Dorsolateral prefrontal cortex (tissue), 122 donors: ENCODE measurements at places on chromosomes 2 and 18.
A peak's percentile ranks its signal among the peaks of the same experiment; 100 is the strongest.

GRCh38 chr18:24231773-24232735 is 93.2 kb downstream of the CABYR start:
- DNase-seq = no peak

DNA sequence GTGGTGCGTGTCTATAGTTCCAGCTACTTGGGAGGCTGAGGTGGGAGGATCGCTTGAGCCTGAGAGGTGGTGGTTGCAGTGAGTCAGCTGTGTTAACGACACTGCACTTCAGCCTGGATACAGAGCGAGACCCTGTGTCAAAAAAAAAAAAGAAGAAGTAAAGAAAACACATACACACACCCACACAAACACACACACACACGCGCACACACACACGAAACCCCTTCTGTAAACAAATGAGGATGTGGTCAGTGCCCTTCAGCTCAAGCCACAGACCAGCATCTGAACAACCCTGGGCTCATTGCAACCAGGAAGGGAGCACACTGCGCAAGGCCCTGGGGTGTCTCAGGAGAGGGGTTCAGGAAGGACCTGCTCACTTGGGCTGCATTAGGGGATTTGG is 47.9 kb upstream of the KCNF1 start:
- no peak for DNase-seq

DNA sequence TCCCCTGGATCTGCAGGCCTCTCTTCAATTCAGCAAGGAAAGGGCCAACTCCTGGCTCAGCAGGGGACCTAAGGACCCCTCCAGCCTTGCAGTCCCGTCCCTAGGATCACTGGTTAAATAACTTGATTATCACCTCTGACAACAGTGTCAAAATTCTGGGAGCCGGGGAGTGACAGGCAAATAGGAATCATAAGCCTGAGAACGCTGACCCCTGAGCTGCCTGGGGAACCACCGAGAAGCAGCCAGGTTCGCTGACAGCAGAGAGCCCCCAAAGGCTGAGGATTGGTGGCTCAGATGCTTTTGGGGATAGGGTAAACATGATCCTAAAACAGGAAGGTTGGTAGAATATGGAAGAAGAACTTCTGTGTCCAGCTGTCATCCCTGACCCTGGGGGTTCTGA is 17.5 kb upstream of the TNS1 start:
- DNase-seq = no peak

DNA sequence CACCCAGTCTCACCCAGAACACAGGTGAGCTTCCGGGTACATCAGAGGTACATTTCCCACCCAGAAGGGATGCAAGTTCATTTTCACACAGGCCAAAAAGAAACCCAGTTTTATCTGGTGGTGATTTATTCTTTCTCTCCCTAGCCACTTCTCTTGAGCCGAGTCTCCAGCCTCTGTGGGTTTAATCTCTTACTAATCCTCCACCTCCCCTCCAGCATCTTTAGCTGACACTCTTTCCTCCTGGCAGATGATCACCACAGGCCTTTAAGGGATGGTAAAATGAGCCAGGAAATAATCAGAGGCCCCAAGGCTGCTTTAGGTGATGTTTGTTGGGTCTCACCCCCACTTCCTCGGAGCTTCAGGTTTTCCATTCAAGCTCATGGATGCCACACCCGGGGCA is 145.7 kb upstream of the DLX2 start:
- DNase-seq = no peak

GRCh38 chr2:54455131-54455562 is 980 bp upstream of the SPTBN1 start:
- DNase-seq = no peak

- no peak for DNase-seq
Measured at GRCh38 chr18:48569915-48570264, 31.1 kb downstream of the CTIF start.

GRCh38 chr2:128788636-128789220 is 470.1 kb upstream of the HS6ST1 start:
- DNase-seq = no peak

- no peak for DNase-seq
Measured at GRCh38 chr2:62300925-62301324, 105.0 kb downstream of the B3GNT2 start.

DNA sequence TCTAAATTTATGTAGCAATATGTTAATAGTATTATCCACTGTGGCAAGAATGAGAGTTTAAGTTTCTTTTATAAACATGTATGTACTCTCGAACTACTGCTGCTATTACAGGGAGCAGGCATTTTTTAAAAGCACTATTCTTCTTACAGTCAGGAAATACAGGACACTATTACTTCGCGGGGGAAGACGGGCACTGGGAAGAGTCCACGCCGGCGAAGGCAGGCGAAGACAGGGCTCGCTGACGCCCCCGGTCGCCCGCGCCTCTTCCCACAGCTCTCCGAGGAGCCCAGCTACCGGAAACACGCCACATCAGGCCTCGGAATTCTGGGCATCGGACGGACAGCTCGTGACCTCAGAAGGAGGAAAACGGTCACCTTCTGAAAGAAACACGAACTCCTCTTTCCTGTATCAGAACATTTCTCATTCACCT is 90.2 kb downstream of the FAM161A start:
- DNase-seq = peak; percentile 82

- DNase-seq = no peak
Measured at GRCh38 chr18:59837586-59837985, 62.2 kb upstream of the PMAIP1 start.

- DNase-seq = peak; percentile 89
Measured at GRCh38 chr2:235050980-235051351, 99.1 kb downstream of the SH3BP4 start.

- DNase-seq = no peak
Measured at GRCh38 chr2:212398316-212398715, 140.3 kb downstream of the ERBB4 start.

- no peak for DNase-seq
Measured at GRCh38 chr2:98175811-98176210, 88.8 kb downstream of the VWA3B start.
